ENCODE measurements at places on chromosomes 13 and 19.

GRCh38 chr13:31826521-31826920, 87.2 kb downstream of the RXFP2 start:
- no peak for DNase-seq

GRCh38 chr19:12521996-12522395, 29.3 kb downstream of the ZNF564 start:
- DNase-seq = no peak

DNA sequence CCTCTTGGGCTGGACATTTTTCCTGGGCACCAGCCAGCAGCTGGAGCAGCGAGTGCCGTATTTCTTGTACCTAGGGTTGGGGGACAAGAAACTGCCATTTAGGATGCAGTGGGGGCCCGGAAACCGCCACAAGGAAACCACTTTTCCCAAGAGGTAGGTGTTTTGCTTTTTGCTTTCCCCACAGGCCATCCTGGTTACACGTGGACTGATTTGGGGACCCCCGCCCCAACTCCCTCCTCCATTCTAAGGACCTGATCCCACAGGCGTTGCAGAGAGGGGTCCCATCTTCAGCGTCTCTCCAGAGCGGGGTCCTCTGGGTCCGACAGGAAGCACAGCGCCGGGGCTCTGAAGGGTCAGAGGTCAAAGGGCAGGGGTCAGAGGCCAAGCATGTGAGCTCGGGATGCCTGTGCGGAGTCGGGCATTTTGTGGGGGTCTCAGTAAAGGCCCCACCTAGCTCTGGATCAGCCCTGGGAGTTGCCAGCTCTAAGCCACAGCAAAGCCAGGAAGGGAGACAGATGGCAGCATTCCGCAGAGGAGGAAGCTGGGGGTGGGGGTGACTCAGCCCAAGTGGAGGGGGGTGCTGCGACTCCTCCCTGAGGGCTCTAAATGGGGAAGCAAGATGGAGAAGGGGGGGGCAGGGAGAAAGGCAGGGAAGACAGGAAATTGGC, 4.3 kb downstream of the ZGLP1 start:
- no peak for DNase-seq

DNA sequence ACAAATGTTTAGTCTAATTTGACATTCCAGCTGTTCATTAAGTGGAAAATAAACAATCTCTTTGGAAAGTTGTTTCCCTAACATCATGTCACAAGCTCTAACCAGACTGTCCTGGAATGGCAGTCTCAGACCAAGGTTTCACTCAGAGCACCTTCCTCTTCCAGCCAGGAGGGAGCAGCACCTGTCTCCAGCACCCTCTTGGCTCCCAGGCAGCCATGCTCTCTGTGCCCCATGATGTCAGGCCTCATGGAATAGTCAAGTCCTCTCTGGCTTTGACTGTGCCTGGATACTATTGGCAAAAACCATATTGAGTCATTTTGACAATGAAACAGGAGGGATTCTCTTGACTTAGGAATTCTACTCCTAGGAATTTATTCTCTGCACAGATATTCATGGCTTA, 171.4 kb downstream of the OXGR1 start:
- DNase-seq = no peak

DNA sequence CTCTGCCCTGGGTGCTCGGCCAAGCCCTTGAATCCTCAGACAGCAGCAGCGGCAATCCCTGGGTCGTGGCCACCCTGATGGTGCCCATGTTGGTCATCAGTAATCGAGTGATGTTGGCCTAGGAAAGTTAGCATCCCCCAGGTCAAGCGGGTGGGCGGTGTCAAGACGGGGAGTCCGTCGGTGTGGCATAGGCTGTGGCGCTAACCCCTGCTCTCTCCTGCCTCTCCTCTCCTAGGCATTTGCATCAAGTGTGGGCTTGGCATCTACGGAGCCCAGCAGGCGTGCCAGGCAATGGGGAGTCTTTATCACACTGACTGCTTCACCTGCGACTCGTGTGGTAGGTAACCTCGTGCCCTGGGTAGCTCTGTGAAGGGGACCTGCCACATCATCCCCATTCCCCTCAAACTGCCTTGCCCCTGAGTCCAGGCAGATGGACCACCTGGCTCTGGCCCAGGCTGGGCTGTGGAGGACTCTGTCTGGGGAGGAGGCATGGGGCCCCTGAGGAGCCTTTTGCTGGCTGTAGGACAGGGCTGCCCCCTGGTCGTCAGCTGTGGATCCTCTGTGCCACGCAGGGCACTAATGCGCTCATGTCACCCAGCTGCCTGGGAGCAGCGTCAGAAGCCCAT, 8.7 kb downstream of the WTIP start:
- DNase-seq = no peak

DNA sequence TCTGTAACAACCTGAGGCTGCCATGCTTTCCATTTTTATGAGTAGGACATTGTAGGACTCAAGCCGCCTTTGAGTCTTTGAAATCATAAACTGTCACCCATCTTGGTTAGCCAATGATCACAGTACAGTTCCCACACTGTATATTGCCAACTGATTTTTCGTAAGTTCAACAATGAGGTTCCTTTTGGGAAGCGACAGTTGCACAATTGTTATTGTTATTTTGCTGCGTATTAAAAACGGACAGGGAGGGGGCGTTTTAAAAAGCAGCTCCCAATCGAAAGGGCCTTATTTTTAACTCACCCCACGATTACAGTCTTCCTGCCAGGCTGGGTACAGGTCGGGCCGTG, 601 bp downstream of the SLC46A3 start:
- no peak for DNase-seq

- no peak for DNase-seq
Measured at GRCh38 chr19:41350735-41351338, 2.9 kb downstream of the TGFB1 start.

GRCh38 chr13:109778102-109778542, 8.3 kb downstream of the IRS2 start:
- peak; percentile 23 for DNase-seq

DNA sequence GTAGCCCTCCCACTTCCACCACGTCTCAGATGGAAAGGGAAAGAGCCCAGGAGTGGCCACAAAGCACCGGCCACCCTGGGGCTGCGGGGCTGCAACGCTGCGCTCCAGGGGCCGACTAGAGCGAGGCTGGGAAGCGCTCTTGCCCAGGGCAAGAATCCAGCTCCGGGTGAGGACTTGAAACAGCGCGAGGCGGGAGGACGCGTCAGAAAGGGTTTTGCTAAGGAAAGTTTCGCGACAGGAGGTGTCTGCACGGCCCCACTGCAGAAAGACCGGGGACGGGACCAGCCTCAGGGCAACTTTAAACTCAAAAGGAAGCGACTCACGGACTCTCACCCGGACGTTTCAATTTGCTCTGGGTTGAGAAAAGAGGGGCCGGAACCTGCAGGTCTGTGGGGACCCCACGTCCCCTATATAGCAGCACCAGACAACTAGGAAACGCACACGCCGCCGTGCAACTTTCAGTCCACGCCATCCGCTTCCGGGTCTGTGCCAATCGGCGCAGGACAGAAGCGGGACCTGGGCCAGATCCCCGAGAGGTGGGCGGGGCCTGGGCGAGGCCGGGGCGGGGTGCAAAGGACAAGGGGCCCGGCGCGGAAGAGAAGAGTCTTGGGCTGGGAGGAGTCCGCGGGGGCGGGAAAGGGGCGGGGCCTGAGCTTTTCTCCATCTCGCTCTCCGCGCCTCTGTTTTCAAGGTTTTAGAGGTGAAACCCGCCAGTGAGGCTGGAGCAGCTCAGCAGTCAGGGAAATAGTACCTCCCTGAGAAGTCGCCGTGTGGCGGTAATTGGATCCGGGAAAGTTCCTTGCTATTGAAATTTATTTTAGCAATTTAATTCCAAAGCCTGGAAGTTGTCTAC, at the start of gene ZNF816:
Gene ZNF816, minus strand, starts transcription at position 488 of the 853 bp plus-strand sequence. CDS start 6,792 bp downstream, outside the sequence.
- DNase-seq = peak; percentile 95

GRCh38 chr13:46858776-46859175, 38.1 kb downstream of the HTR2A start:
- DNase-seq = no peak

- DNase-seq = no peak
Measured at GRCh38 chr19:32630338-32630737, 44.6 kb downstream of the ANKRD27 start.

GRCh38 chr19:45153339-45154063, 7.3 kb downstream of the NKPD1 start:
- peak; percentile 31 for DNase-seq

DNA sequence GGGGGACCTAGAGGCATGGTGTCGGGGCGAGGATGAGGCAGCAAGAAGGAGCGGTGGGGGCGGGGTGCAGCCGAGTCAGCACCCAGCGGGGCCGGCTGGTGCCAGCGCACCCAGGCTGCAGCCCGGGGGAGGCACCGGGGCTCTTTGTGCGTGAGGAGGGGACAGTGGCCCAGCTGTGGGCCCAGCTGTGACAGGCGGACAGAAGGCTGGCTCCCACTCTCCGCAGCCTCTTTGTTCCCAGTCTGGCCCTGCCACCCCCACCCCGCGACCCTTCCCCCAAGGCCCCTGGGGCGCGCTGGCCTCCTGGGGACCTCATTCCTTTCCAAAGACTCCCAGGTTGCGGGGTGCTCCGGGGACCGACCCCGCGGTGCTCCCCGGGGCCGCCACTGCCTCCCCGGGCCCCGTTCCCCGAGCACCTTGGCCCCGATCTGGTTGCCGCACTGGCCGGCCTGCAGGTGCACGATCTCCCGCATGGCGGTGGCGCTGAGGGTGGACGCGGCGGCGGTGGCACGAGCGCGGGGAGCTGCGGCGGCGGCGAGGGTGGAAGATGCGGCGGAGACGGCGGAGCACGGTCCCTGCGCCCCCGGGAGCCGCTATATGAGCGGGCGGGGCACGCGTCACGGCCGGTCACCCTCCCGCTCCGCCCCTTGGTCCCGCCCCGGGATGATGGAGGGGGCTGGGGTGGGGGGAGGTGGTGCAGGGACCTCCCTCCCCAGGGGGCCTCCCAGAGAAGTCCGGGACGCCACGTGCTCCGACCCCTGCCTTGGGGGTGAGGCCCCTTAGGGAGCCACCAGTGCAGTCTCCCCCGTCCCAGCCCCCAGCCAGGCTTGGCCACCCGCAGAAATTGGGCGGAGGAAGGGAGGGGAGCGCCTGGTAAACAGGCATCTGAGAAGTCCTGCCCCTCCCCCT, at the start of gene TUBB4A:
Gene TUBB4A, minus strand, starts transcription at position 570 of the 909 bp plus-strand sequence. Its CDS starts 97 bp downstream, at position 473.
- no peak for DNase-seq

DNA sequence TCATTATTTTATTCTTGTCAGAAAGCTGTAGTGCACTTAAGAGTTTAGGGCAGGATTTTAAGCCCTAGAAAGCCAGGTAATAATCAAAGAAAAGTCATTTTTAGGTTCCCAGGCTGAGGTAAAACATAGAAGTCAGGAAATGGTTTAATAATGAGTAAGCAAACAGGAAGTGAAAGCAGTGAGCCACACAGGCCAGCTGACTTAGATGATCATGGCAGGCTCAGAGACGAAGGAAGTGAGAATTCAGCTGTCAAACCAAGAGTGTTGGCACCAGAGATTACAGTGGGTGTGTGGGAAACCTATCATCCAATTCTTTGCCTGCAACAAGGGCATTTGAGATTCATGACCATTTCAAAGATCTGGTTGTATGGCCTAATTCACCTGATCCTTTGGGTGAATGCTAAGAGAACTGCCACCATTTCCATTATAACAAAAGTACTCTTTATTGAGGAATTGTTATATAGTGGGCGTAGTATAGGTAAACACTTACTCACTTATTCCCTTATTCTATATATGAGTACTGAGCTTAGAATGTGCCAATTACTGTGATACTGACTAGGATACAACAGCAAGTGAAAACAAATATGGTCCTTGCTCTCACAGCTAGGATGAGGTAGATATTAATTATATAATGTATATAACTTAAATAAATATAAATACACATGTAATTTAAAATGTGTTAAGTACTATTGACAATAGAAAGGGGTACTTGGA, 103.7 kb upstream of the EDNRB start:
- peak; percentile 32 for DNase-seq

GRCh38 chr19:45059258-45059965, 16.9 kb downstream of the ZNF296 start:
- peak; percentile 76 for DNase-seq

- DNase-seq = no peak
Measured at GRCh38 chr19:20607943-20608342, 42.4 kb upstream of the ZNF737 start.

DNA sequence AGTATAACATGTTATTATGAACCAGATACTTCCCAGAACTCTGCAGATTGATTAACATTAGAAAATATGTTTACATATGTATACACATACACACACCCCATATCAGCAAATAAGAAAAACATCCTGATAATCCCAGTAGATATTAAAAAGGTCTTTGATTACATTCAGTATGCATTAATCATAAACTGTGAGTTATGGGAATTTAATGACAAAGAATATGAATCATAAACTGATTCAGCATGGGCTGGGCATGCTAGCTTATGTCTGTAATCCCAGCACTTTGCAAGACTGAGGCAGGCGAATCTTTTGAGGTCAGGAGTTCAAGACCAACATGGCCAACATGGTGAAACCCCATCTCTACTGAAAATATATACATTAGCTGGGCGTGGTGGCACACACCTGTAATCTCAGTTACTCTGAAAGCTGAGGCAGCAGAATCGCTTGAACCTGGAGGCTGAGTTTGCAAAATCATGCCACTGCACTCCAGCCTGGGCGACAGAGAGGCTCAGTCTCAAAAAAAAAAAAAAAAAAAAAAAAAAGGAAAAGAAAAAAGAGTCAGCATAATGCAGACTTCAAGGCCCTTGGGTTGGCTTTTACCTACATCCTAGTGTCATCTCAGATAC, 581.9 kb upstream of the PRR20A start:
- no peak for DNase-seq

- no peak for DNase-seq
Measured at GRCh38 chr13:33224686-33225085, 60.9 kb downstream of the STARD13 start.

- no peak for DNase-seq
Measured at GRCh38 chr13:91359111-91359510, 11.6 kb downstream of the MIR17HG start.

GRCh38 chr19:54573330-54573872, at the start of gene LILRA2:
Gene LILRA2, plus strand, starts transcription at chr19:54573790. Its CDS starts 89 bp downstream, at chr19:54573879.
- no peak for DNase-seq

- peak; percentile 43 for DNase-seq
Measured at GRCh38 chr13:110726726-110727125, 13.2 kb downstream of the ING1 start.

DNA sequence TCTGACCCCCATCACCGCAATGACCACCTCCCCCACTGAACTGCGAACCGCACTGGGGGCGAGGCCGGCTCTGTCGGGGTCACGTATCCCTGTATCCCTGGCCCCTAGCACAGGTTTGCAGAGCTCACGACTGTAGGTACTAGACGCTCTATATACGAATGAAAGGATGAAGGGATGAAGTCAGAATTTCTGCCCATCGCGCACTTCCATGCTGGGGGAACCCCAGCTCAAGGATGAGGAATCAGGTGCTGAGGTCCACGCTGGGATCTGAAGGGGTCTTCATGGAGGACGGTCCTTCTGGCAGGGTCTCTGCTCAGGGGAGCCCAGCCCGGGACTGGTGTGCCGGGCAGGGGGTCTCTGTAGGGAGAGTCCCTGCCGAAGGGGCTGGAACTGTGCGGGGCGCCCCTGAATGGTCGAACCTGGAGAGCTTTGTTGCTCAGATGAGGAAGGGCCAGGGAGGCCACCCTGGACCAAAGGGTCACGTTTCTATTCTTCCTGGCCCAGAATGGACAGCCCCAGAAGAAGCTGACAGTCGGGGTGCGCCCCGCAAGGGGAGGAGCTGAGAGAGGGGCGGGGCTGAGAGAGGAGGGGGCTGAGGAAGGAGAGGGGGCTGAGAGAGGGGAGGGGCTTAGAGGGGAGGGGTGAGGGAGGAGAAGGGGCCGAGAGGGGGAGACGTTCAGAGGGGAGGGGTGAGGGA, 37.9 kb upstream of the SEMA6B start:
- DNase-seq = no peak

Data from central memory CD4-positive, alpha-beta T cell (primary cell).